GM04503 (cell line): ENCODE measurements at places on chromosomes 2 and 18.

DNA sequence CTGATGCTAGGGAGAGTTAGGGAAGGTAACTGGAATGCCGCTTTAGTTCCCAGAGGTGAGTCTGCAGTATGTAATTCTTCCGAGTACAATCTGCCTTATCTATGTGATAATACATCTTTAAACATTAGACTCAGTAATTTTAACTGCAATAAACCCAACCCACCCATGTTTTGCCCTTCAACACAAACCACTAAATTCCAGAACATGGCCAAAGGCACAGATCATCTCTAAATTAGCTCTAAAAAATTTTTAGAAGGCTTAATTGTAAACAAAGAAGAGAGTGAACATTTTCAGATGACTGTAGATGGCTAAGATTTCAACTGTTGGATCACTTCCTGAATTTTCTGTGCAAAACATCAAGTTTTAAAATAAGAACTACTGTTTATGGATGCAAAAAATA is 488.7 kb upstream of the ID2 start:
- no peak for DNase-seq

DNA sequence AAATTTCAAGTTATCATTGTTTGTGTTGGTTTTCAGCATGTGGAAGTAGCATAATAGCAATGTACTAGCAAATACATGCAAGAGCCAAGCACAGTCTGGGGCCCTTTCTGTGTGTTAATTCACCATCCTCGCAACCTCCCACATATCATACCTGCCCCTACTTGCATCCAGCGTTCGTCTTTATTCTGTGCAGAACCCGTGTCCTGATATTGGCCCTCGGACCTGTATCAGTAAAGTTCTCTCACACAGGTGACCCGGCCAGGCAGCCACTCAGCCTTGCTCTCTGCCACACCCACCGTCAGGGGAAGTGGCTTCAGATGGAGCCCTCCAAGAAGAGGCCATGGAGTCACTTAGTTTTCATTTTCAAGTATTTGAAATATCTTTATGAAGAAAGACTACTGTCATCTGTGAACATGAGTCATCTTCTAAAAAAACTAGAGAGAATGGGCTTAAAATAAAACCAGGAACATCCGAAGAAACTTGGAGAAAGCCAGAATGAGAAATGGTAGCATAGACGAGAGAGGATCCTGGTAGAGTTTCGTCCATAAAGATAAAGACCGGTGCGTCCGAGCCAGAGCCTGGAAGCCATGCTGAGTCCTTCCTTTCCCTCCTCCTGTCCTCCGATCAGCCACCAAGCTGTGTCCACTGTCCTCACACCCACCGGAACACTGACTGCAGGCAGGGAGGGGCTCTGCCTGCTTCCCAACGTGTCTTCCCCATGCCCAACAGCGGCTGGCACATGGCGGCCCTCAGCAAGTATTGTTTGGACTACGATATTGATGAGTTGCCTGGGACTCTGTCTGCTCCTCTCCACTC is 57.3 kb upstream of the RPL31 start:
- DNase-seq: no peak

DNA sequence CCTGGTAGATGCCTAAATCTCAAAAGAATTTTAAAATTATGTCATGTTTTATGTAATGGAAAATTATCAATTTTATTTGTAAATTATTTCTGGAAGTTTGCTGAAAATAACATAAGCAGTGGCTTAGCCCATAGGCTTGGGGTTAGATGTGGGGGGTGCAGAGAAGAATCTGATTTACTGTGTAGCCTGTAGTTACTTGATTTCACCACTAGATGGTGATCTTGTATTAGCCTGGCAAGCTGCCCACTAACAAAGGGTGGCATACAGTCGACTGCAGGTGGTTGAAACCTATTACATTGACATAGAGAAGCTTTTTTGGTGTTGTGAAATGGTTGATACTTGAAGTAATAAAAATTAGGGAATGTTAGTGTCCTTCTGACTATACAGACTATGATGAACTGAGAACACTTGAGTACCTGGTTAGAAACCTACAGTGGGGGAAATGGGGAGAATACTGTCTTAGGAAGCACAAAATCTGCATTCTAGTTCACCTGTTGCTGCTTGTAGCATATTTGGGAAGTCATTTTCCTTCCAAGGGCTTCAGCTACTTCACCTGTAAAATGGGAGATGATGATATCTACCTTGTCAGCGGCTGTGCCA is 191.0 kb upstream of the LHCGR start:
- peak; percentile 8 for DNase-seq

GRCh38 chr18:79413025-79413424 is 17.3 kb downstream of the NFATC1 start:
- no peak for DNase-seq

DNA sequence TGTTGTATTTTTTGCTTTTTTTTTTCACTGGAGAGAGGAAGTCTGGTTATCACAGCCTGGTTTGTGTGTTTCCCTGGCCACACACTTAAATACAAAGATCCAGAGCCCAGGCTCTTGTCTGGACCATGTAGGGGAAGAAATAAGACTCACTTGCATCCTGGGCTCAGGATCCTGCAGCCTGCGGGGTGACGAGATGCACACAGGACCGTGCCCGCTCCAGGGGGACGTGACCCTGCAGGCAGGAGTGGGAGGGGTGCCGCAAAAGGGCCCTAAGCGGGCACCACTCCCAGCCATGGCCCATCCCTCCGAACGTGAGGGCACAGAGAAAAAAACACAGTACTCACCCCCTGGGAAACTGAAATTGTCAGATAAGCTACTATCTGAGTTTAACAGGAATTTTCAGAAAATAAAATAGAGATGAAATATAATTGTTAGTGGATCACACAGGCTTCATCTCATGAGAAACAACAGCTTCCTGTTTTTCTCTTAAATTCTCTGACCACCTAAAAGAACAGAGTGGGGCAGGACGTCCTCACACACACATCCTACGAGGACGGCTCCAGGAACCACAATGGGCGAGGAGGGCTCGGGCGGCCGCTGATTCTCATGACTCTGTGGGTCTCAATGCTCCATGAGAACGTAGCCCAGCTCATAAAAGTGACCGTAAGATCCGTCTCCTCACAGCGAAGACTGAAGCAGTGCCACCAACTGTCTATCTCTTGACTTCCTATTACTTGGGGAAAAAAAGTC is 142.6 kb upstream of the ALKAL2 start:
- no peak for DNase-seq

DNA sequence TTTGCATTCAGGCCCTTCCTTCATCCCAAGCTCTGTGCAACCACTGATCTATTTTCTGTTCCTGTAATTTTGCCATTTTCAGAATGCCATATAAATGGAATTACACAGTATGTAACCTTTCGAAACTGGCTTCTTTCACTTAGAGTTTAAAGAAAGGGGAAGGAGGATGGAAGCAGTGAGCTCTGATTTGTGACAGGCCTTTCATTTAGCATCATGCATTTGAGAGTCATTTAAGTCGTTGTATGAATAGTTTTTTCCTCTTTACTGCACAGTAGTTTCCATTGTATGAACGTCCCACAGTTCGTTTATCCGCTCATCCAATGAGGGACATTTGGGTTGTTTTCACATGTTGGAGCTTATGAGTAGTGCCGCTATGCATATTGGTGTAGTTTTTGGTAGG is 67.0 kb downstream of the LBH start:
- no peak for DNase-seq

DNA sequence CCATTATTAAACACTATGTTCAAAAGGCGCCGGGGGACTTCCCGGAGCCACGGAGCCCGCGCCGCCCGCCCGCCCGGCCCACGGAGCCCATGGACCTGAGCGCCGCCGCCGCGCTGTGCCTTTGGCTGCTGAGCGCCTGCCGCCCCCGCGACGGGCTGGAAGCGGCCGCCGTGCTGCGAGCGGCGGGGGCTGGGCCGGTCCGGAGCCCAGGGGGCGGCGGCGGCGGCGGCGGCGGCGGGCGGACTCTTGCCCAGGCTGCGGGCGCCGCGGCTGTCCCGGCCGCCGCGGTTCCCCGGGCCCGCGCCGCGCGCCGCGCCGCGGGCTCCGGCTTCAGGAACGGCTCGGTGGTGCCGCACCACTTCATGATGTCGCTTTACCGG is 197 bp downstream of the GDF7 start:
- DNase-seq: no peak

DNA sequence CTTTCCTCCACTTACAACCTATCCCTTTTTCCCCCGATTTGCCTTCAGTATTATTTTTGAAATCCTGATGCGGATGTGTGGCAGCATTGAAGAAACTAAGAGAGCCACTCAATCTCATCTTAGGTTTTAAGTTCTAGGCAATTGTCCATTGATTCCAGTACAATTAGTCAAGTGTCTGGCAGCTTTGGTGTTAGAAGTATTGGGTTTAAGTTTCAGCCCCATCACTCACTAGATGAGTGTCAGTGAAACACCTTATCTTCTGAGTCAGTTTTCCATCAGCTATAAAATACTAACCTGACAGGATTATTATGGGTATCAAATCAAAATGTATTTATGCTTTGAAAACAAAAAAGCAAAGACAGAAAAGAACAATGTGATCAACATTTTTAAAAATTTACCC is 16.8 kb upstream of the CUL3 start:
- no peak for DNase-seq

DNA sequence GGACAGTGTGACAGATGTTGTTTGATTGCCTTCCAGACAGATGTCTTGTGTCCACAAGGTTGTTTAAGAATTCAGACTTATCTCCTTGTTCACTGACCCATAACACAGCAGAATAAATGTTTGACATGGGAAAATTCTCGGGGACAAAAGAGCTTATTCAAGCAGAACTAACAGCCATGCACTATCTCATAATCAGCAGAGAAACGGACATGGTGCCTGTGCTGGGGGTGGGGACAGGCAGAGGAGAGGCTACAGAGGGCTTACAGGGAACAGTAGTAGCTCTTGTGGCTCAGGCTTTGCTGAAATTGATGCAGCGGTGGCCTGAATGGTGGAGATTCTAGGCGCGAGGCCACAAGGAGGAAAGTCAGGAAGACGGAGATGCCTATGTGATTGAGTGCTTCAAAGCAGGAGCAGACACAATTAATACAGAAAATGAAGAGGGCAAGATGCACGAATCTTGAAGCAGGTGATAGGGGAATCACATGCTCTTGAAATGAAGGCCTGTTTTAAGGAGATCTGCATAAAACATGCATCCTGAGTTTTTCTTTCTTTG is 62.0 kb upstream of the CAB39 start:
- DNase-seq: no peak
